Hematopoietic multipotent progenitor cell treated with erythropoietin and hydrocortisone succinate and interleukin-3 and kit ligand, for 17 days (in vitro differentiated cells): ENCODE measurements at places on chromosomes 5 and 9.
A peak's percentile ranks its signal among the peaks of the same experiment; 100 is the strongest.

GRCh38 chr5:16480821-16481538 is 15.4 kb upstream of the ZNF622 start:
- DNase-seq = no peak

DNA sequence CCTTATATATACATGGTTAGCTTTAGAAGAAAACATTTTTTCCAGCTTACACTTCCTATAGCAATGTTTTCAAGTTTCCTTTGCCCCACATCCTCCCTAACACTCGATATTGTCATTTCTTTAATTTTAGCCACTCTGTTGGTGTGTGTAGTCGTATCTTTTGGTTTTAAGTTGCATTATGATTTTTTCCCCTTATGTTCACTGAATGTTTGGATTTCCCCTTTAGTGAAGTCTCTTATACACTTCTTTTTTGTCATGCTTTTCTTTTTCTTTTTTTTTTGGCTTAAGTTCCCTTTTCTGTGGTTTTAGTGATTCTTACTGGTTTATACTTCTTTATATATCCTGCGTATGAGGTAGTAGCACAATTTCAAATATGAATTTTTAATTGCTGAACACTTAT is 58.8 kb downstream of the KDM4C start:
- no peak for DNase-seq

- no peak for DNase-seq
Observed at GRCh38 chr5:163339148-163339547, 98.2 kb upstream of the CCNG1 start.

DNA sequence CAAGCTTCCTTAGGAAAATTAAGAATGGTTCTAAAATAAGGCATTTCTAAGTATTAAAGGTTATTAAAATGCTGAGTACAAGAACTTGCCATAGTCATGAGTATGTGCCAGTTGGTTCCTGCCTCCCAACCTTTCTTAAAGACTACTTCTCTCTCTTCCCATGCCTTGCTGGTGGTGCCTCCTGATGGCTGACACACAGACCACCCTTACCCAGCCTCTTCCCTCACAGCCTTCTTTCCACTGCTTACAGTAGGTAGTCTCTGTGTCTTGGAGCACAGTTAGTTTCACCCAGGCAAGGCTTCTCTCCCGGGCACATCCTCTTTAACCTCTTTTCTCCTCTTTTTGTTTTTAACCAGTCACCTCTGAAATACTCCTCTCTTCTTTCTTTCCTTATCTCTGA is 20.6 kb upstream of the GPR150 start:
- no peak for DNase-seq

GRCh38 chr5:95216136-95216955 is 68.5 kb downstream of the MCTP1 start:
- DNase-seq = no peak

- peak; percentile 43 for DNase-seq
Observed at GRCh38 chr9:71819115-71819739, 50.9 kb upstream of the CEMIP2 start.

DNA sequence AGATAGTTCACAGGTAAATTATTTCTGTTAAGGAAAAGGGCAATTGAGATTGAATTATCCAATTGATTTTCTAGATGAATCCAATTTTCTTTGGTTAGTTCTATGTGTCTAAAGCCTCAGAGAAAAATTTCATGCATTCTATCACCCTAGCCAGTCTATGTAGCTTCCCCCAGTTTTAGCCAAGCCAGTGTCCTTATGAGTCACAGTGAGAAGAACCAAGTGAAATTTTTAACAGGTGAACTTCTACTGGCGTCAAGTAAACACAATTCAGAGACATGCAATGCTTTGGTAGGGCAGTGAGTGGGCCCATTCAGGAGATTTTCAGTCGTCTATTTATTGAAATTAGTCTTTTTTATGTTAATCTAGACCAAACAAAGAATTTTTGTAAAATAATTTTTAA is 1077.4 kb upstream of the ARRDC3 start:
- DNase-seq = no peak

DNA sequence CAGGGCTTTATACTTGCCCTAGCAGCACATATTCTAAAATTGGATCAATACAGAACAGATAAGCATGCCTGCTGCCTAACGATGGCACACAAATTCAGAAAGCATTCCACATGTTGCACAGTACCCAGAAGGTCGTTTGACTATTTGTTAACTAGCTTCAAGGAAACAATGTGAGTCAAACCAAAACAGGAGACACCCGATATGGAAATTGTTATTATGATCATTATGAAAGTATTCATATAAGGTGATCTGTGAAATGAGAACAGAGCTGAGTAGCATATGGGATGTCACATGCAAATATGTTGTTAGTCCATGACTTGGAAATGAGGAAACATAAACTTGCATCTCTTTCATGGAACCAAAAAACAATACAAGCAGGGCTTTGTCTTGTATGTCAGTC is 56.3 kb upstream of the BICD2 start:
- no peak for DNase-seq

DNA sequence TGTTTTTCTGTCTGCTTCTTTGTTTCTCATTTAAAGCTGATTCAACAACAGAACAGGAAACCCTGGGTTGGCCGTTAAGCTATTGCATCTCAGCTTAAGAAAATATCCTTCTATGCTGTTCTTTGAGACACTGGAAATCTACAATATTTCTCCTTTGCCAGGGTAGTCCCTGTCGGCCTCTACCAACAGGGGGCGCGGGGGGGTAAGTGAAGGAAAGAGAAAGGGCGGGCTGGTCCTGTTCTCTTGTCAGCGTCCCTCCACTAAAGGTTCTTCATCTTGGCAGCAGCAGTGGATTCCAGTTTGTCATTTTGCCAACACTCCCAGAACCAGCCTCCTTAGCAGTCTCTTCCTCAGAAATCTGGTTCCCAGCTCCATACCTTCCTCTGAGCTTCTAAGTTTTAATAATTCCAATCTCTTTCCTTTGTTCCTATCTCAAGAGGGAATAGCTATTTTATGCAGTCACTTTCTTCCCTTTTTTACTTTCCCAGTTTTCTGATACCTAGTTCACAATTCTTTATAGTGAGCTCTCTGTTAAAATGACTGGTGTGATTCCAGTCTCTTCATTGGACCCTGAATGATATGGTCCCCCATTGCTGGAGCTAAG is 222.3 kb downstream of the GLIS3 start:
- DNase-seq = no peak

DNA sequence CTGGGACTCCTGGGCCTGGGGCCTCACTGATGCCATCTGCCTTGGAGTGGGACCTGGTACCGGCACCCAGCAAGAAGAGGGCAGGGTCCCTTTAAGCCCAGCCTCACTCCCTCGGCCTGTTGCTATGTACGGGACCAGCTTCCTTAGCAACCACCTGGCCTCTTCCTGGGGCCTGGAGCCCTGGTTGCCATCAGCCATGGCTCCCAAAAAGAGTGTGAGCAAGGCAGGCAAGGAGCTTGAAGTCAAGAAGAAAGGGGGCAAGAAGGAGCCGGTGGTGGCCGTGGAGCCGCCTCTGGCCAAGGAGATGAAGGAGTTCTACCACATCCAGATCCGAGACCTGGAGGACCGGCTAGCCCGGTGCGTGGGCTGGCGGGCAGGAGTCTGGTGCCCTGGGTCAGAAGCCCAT is at the start of gene CFAP157:
Gene CFAP157, plus strand, starts transcription at position 153 of the 406 bp plus-strand sequence. Its CDS starts 44 bp downstream, at position 197.
- DNase-seq = no peak
